Stimulated activated CD8-positive, alpha-beta memory T cell treated with anti-CD3 and anti-CD28 coated beads, Interleukin-7, amount 100 ng/mL, for 1 hour (primary cell): ENCODE measurements at places on chromosomes 6 and 20.

GRCh38 chr6:41577356-41578216 is 31.4 kb downstream of the FOXP4 start:
- no peak for DNase-seq

GRCh38 chr20:43442282-43442880 is 15.3 kb upstream of the SRSF6 start:
- DNase-seq = no peak

DNA sequence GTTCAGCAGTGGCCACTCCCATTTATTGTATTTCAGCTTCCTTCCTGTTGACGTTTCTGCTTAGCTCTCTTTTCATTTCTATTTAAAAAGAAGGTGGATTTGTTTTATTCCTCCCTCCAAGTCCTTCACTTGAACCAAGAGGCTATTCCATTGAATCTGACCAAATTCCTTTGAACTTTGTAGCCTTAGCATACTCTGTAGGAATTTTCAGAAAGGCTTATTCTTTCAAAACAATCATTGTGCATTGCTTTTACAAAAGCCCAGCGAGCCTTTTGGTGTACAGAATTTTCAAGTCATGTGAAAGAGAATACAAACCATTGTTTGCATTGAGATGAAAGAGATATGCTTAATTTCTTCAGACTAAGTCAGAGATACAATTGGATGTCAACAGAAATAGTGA is 151.0 kb upstream of the INSM1 start:
- no peak for DNase-seq

- DNase-seq = no peak
Measured at GRCh38 chr20:15594158-15594695, 979.0 kb downstream of the KIF16B start.

DNA sequence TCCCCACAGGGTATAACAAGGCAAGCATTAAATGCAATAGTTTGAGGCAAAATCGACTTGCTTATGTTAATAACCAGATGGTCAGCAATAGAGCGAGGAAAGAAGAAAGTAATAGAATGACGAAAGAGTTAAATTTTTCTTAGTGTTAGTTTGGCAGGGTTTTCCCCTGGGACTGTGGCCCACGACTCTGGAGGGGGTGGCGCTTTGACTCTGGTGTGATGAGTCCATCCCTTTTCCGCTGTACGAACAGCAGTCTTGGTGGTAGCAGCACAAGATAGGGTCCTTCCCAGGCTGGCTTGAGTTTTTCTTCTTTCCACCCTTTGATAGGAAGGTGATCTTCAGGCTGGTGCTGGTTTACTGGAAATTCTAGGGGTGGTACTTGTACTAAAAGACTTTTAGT is 69.2 kb upstream of the GMDS start:
- DNase-seq = no peak

GRCh38 chr20:21901470-21902275 is 196.2 kb downstream of the PAX1 start:
- no peak for DNase-seq

DNA sequence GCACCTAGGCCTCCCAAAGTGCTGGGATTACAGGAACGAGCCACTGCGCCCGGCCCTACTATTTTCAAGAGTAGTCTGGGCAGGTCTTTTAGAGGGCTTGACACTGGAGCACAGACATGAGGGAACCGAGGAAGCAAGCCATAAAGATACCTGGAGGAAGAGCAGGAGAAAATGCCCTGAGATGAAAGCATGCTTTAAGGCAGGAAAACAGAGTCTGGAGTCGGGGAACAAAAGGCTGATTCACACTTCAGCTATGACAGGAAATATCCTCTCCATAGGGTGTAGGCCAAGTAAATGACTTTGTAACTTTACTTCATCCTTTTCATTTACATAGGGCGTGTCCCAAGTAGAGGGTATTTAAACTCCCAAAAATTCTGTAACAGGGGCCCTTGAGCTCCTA is 4.3 kb upstream of the SERINC3 start:
- DNase-seq = no peak
